GM12878 (cell line): ENCODE measurements at places on chromosomes 2 and 18.

GRCh38 chr2:71943238-71944182 lies 204.2 kb downstream of the CYP26B1 start:
- DNase-seq: no peak

GRCh38 chr2:98589489-98589888 lies 18.8 kb downstream of the COA5 start:
- DNase-seq: no peak

GRCh38 chr18:48186861-48187260 lies 222.3 kb downstream of the ZBTB7C start:
- DNase-seq: no peak

DNA sequence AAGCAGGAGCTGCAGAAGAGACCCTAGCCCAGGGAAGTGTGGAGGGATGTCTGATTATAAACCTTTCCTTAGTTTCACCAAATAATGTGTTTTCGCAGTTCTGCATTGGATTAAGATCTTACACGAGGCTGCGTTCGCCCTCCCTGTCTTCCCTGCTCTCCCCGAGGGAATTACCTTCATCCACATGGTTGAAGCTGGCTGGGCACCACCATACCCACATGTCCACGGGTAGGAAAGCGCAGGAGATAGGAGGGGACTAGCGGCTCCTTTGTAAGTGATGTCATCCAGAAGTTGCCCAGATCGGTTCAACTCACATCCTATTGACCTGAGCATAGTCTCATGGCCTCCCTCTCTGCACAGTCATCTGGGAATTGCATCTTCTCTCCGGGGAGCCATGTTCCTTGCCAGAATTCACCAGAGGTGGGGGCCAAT lies 1.1 kb downstream of the TTL start:
- DNase-seq: no peak

- DNase-seq: no peak
These were observed 92.6 kb downstream of the CD8B2 start for GRCh38 chr2:106579750-106580197.

DNA sequence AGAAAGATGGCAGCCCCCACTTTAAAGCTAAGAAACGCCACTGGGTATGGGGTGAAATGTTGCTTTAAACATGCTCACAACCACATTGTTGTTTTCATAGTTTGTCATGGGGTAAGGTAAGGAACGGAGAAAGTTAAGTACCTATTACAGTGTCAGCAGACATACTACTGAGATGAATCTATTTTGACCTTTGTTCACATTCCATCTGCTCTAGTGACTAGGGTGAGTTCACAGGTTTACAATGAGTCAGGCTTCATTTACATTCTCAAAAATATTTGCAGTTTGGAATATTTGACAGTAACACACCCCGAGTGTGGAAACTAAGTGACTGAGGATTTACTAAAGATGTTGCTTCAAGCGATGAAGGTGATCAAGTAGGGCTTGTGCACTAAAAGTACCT lies 428.7 kb upstream of the ACVR2A start:
- DNase-seq: no peak

DNA sequence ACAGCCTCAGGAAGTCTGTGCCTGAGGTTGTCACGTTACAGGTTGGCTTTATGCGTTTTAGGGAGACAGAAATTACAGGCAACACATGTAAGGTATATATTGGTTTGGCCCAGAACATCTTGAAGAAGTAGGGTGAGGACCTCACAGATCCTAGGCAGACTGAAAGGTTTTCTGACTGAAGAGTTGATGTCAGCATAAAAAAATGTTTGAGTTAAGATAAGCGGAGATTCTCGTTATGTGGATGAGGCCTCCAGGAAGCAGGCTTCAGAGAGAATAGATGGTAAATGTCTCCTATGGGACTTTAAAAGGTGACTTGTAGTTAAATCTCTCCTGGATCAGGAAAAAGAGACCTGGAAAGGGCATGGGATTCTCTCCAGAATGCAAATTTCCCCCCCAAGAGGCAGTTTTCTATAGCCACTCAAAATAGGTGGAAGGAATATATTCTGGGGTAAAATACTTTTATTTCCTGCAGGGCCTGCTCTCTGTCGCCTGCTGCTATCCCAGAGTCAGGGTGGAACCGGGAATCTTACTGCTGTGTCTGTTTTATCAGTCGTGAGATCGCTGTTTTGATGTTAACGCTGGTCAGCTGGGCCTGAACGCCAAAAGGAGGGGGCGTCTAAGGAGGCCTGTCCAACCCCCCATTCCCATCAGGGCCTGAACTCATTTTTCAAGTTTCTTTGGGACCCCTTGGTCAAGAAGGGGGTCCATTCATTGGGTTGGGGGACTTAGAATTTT lies 171.1 kb downstream of the HDAC4 start:
- DNase-seq: no peak

DNA sequence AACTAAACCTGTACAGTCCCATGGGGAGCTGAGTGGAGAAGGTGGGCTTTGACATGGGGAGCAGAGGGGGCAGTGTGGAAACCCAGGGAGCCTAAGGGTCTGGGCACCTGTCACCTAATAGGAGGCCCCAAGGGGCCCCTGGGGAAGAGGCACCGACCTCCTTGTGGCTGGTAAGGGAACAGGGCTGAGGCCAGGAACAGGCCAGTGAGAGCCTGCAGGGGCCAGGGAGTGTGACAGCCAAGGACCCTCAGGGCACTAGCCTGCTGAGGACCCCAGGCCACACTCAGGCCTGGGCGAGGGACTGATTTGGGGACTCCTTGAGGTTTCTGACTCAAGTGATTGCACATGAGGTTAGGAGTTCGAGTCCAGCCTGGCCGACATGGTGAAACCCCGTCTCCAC lies 24.5 kb upstream of the ALPP start:
- DNase-seq: no peak

- DNase-seq: no peak
These were observed 16.5 kb upstream of the CYTIP start for GRCh38 chr2:157460384-157460837.
